ENCODE measurements at places on chromosomes 16 and 17.

- DNase-seq: no peak
Observed at GRCh38 chr17:27575096-27575911, 55.7 kb upstream of the LGALS9 start.

DNA sequence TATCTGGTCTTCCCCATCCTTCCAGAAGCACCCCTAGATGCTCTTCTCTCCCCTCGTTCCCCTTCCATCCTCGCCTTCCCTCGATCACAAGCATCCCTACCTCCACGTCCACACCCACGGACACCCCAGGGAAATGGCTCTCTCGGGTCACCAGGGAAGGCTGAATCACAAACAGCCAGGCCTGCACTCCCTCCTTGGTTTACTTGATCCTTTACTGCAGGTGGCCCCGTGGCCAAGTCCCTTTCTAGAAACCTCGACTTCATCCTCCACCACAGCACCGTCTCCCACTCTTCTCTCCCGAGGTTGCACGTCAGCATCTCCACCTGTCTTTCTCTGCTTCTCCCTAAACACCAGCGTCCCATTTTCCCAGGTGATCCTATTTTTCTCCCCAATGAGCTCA lies 6.5 kb upstream of the RBFOX3 start:
- no peak for DNase-seq

GRCh38 chr16:89331371-89332109 lies 114.0 kb downstream of the ZNF778 start:
- DNase-seq: no peak

DNA sequence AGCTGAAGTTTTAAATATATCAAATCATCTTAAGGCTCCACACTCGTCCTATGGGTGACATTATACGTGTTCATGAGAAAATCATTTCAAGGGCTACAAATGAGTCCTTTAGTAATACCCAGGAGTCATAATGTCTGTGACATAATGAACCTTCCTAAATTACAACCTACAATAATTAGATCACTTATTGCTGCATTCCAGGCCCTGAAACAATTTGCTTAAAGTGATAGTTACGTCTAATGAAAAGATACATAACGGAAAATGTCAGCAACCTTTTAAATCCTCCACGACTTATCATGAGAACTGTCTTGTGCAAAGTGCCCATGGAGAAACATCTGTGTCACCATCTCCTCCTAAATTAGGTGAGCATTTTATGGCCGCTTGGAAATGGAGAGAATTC lies 43.4 kb downstream of the IRX3 start:
- DNase-seq: no peak

DNA sequence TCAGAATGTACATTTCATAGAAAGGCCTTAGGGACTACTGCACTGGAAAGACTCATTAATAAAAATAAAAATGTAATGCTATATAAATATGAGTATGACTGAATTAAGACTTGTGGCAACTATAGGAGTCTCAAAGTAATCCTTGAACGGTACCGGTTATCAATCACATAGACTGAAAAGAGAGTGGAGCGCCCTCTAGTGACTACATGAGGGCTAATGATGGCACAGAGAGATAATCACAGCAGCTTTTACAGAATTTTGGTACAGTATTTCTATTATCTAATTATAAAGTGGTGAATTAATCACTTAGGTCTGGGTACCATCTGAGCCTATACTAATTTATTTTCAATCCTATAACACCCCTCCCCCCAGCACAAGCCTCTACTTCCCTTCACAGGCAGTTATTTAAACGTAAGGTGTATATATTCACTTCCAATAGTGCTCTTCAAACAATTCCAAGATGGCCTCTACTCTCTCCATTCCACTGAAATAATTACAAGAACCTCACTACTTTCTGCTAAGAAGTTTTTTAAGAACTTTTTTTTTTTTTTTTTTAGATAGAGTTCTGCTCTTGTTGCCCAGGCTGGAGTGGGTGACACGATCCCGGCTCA lies 40.7 kb upstream of the ANKFY1 start:
- DNase-seq: peak; percentile 46

- DNase-seq: no peak
Observed at GRCh38 chr16:86630471-86630870, 52.1 kb downstream of the FOXL1 start.

- DNase-seq: peak; percentile 6
Observed at GRCh38 chr16:85422632-85423550, 190.2 kb upstream of the GSE1 start.

- DNase-seq: no peak
Observed at GRCh38 chr16:85699628-85700027, 10.9 kb upstream of the GINS2 start.

- peak; percentile 62 for DNase-seq
Observed at GRCh38 chr16:49857423-49858181, 1.7 kb upstream of the ZNF423 start.

GRCh38 chr17:82300707-82301270 lies 16.6 kb downstream of the CD7 start:
- peak; percentile 83 for DNase-seq

GRCh38 chr16:72798264-72798663 lies 249.7 kb downstream of the ZFHX3 start:
- DNase-seq: no peak

DNA sequence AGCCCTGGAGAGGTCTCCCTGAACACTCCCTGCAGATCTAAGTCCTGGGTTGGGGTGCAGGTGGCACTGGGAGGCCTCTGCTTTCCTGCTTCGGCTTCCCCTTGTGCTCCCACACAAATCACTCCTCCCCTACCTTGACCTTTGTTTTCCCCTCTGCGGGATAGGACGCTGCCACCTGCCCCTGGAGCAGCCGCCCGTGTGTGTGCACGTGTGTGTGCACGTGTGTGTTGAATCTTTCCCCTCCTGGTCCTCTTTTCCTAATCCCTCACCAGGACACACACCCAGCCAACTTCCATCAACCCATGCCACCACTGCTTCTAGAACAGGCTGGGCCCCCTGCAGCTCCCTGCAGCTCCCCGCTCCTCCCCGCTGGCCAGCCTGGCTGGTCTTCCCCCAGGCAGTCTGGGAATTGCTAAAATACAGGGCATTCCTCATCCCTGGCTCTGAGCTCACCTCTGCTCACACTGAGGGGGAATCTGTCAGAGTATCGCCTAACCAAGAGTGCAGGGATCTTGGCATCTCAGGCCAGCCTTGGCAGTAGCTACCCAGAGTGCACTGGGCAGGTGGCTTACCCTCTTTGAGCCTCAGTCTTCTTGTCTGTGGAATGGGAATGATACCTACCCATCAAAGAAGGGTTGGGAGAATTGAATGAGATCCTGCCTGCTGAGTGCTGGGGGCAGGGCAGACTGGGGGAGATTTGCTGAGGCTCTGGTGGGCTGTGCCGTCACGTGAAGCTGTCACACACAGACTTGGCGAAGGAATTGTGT lies 198.5 kb downstream of the NTN1 start:
- DNase-seq: no peak

DNA sequence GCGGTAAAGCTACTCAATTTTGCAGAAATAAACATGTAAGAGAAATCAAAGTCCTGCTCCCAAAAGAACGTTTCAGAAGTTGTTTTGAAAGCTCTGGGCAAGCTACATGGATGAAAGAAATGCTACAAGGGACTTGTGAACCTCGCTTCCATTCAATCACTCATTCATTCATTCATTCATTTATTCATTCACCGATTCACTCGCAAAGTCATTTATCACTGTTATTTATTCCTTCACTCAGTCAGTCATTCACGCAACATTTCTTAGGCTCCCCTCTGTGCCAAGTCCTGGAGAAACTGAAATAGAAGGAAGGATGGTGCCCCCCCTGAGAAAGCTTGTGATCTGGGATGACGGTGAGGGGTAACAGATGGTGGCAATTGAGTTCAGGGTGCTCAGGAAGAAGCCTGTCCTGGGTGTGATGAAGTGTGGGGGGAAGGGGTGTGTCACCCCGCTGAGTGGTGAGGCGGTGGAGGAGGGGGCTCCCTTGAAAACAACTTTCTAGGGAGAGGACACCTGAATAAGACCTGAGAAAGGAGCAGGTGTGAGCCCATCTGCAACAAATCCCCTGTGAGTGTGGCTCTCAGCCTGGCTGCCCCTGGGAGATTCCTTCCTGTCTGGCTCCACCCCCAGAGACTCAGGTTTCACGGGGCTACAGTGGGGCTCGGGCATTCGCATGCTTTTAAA lies 36.3 kb upstream of the PRSS54 start:
- no peak for DNase-seq

GRCh38 chr16:4519274-4520058 lies 19.1 kb downstream of the CDIP1 start:
- DNase-seq: no peak

GRCh38 chr17:49407086-49407485 lies 7.6 kb downstream of the PHB1 start:
- no peak for DNase-seq

GRCh38 chr16:30368122-30368791 lies 2.0 kb downstream of the TBC1D10B start:
- DNase-seq: no peak

GRCh38 chr17:38508570-38508950 lies 80.3 kb downstream of the ARHGAP23 start:
- DNase-seq: no peak

DNA sequence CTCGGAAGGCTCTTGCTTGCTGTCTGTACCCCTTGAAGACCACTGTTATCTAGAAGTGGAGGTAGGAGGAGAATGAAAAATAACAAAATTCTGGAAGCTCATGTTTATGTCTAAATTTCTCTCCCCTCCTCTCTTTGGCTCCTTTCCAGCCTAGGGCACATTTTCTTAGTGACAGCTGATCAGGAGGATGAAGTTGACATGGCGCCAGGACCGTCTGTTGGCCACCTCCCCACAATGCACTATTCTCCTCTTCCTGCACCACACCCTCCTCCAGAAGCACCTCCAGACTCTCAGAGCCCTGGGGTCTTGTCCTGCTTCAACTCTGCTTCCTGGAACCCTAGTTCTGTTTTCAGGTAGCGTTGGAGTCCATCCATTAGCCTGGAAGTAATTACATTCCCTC lies 25.5 kb upstream of the SSTR2 start:
- no peak for DNase-seq

- no peak for DNase-seq
Observed at GRCh38 chr17:50918071-50918932, 52.1 kb upstream of the TOB1 start.

DNA sequence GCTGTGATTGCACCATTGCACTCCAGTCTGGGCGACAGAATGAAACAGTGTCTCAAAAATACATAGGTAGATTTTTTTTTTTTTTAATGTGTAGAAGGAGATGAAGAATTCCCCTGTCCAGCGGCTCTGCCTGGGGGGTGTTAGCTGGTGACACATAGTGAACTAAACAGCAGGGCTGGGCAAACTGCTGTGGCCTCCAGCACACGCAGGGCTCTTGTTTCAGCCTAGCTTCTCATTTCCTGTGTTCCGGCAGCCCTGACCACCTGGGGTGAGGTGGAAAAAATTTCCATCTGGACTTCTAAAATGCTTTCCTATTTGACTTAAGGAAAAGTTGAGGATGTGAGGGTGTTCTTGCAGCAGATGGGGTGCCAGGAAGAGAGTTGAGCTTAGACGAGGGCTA lies 33.3 kb upstream of the RGS9 start:
- no peak for DNase-seq

- no peak for DNase-seq
Observed at GRCh38 chr17:37706446-37706845, 38.4 kb downstream of the HNF1B start.

DNA sequence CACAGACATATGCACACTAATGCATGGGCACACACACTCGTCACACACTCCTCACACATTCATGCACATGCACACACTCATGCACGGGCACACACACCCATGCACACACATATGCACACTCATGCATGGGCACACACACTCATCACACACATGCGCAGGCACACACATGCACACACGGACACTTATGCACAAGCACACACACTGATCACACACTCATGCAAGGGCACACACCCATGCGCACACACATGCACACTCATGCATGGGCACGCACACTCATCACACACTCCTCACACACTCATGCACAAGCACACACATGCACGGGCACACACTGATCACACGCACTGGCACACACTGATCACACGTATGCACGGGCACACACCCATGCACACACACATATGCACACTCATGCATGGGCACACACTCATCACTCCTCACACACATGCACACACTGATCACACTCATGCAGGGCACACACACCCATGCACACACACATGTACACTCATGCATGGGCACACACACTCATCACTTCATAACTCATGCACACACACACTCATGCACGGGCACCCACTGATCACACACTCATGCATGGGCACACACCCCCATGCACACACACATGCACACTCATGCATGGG lies 16.1 kb downstream of the ADGRG1 start:
- DNase-seq: no peak

GRCh38 chr17:27764589-27764988 lies 35.7 kb downstream of the NOS2 start:
- no peak for DNase-seq

- DNase-seq: no peak
Observed at GRCh38 chr17:36876966-36877365, 60.3 kb upstream of the LHX1 start.

GRCh38 chr16:80107900-80108299 lies 432.9 kb upstream of the DYNLRB2 start:
- no peak for DNase-seq

- no peak for DNase-seq
Observed at GRCh38 chr17:65942592-65942991, 249.3 kb downstream of the CEP112 start.

- peak; percentile 89 for DNase-seq
Observed at GRCh38 chr16:2904100-2904921, 7.4 kb upstream of the FLYWCH1 start.

DNA sequence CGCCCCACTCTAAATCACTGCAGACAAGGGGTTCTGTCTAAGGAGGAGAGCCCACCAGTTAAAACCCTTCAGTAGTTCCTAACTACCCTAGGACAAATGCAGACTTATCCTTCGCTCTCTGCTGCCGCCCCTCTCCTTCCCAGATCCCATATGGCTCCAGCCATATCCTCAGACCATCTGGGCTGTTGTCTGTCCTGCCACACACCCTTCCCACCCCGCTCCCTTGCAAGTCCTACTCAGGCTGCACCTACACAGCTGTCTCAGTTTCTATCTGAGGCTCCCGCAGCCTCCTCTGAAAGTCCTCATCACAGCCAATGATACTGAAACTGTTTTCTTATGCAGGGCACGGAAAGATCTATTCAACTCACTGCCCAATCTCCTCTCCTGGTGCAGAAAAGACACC lies 720 bp upstream of the BCKDK start:
- DNase-seq: peak; percentile 76

GRCh38 chr16:647173-647902 lies 1.8 kb upstream of the WDR90 start:
- DNase-seq: no peak

Measured in activated CD4-positive, alpha-beta memory T cell treated with anti-CD3 and anti-CD28 coated beads for 36 hours (primary cell).